ENCODE measurements at places on chromosomes 11 and 22.

- DNase-seq: no peak
Observed at GRCh38 chr11:72657411-72658100, 16.7 kb downstream of the PDE2A start.

DNA sequence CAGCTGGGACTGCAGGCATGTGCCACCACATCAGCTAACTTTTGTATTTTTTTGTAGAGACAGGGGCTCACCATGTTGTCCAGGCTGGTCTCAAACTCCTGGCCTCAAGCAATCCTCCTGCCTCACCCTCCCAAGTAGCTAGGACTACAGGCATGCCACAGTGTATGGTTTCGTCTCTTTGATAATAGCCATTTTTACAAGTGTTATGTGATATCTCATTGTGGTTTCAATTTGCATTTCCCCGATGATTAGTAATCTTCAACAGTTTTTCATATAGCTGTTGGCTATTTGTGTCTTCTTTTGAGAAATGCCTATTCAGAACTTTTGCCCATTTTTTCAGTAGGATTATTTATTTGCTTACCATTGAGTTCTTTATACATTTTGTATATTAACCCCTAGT, 9.0 kb upstream of the MTMR3 start:
- DNase-seq: no peak

DNA sequence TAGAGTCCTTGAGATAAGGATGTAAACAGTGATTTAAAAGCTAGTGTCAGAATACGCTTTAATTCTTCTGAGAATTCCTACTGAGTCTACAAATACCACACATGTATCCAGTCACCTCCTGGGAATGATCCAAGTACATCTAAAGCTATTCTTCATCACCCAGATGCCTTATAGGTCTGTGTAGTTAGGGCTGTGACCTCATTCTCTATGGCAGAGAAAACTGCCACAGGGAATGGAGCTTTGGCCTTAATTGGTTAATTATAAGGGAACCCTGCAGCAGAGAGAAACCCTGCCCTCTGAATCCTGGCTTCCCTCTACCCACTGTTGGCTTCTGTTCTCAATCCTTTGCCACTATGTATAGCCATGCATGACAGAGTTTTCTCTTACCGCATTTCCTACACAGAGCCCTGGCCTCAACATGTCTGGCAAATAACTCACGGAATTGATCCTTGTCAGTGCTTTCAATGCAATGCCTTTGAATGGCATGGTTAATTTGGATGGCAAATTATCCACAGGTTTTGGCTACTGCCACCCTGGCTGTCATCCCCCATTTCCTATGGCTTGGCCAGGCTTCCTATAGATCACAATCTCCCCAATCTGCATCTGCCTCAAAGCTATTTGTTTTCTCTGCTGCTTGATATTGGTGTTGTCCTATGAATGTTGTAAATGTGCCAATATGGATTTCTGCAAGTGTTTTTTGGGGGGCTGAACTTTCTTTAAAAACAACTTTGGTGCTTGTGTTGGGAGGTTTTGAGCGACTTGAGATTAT, 2.9 kb downstream of the DIXDC1 start:
- DNase-seq: no peak

- DNase-seq: no peak
Observed at GRCh38 chr11:10762185-10762584, 11.1 kb downstream of the CTR9 start.

DNA sequence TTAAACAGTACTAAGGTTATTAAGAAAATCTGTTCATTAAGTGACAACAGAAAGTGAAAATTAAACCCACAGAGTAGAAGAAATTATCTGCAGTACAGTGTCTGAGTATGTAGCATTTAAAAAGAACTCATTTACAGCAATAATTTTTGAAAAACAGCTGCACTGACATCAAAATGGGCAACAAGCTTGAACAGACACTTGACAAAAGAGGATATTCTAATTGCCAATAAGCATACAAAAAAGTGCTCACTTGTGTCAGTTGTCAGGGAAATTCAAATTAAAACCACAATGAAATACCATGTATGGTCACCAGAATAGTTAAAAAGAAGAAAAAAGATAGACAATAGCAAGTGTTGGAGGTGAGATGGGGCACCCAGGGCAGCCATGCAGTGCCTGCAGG, 93.3 kb upstream of the LINC01488 start:
- no peak for DNase-seq

DNA sequence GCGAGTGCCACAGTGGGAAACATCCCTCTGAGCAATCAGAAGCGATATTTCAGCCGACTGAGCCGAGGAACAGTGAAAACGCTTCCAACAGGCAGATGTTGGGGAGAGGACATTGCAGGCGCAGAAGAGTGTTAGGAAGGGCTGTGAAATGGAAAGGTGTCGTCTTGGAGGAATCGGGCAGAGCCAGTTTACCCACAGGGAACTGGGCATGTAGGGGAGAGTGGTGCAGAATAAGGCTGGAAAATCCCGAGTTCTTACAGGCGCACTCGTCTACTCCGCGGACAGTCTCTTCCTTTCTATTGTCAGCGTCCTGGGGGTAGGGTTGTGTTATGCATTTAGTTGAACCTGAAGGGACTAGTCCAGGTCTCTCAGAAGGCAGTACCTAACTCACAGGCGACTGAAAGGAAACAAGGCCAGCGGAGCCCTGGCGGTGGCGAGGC, 1.1 kb upstream of the APLP2 start:
- DNase-seq: no peak

GRCh38 chr22:22099194-22099486, 116.6 kb upstream of the TOP3B start:
- no peak for DNase-seq

DNA sequence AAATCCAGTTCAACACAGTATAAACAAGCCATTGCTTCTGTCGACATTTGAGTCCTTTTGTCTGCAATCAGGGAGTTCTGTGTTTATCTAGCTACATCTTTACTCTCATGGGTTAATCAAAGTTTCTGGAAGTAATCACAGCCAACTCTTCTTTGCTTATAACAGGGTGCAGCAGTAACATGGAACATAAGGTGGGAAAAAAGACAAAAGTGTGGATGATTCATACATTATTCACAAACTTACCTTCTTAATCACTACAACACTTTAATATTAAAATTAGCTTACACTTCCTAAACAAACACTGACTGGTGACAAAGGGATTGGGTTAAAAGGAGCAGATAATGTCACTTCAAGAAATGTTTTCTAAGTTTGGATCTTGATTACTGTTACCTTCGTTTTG, 44.7 kb downstream of the SNX19 start:
- no peak for DNase-seq

DNA sequence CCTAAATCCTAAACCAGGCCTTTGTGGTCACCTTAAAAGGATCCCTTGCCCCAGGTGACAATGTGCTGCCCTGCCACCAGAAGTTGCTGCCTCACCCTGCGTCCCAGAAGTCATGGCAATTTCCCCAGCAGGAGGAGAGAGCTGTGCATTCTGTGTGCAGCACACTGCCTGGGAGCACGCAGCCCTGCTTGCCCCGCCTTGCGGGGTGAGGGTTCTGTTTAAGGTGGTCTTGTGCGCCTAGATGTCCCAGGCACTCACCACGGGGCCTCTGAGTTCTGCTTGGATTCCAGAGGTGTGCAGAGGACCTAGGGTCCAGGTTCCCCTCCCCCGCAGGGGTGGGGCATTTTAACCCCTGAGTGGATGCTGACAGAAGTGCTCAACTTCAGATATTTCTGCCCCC, 95.0 kb downstream of the GRAMD1B start:
- no peak for DNase-seq

DNA sequence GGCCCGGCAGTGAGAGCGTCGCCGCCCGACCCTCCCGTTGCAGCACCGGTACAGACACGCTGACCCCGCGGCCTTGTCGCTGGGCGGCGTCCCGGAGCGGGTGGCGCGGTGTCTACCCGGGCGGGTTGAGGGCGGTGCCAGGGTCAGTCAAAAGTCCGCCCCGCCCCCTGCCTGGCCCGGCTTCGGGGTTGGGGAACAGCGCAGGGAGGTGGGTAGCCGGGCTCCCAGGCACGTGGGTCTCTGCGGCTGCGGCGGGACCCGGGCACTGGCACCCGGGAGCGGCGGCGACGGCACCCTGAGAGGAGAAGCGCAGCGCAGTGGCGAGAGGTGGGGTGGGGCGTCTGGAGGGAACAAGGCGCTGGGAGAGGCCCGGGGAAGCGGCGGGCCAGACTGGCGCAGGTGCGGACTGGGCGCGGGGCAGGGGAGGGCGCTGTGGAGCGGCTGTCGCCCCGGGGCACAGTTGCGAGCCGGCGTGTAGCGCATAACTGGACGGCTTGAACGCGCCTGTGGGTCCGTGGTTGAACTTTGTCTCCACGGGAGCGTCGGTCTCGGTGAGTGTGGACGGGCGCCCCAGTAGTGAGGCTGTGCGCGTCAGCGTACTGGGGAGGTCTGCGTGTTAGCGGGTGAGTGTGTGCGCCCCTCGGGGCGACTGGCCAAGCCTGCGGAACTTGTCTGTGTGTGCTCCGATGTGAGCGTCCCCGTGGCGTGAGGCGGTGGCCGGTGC, at the start of gene P2RY2:
Gene P2RY2, plus strand, starts transcription at position 176 of the 724 bp plus-strand sequence. CDS start 15,879 bp downstream, outside the sequence.
- no peak for DNase-seq

- DNase-seq: no peak
Observed at GRCh38 chr11:87019613-87020271, 18.0 kb upstream of the TMEM135 start.

DNA sequence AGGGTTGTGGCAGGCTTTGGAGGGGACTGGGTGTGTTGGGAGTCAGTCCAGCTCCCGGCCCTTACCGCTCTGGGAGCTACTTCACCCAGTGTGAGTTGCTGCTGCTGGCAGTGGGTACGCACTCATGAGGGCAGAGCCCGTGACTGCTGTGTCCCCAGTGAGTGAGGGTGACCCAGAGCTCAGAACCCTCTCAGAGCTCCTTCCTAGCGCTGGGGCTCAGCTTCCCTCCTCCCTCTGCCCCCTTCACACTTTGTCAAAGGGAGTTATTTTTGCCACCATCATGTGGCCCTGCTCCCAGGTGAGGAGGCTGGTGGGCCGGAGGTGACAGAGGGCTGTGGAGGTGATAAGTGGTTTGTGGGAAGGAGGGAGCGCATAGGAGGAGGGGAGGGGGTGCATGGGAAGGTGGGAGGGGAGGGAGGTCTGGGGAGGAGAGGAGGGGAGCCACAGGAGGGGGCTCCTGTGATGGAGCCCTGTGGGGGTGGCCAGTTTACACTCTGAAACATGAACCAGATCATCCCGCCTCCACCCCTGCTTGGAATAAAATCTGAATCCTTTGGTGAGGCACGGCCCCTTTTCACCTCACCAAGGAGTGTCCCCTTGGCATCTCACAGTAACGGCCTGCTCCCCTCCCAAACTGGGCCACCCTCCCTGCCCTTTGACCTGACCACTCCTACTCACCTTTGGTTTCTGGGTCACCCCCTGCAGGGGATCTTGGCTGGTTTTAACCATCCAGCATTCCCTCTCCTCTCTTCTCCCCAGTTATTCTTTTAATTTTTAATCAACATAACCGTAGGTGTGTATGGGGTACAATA, 9.9 kb downstream of the NDUFV1 start:
- DNase-seq: no peak

DNA sequence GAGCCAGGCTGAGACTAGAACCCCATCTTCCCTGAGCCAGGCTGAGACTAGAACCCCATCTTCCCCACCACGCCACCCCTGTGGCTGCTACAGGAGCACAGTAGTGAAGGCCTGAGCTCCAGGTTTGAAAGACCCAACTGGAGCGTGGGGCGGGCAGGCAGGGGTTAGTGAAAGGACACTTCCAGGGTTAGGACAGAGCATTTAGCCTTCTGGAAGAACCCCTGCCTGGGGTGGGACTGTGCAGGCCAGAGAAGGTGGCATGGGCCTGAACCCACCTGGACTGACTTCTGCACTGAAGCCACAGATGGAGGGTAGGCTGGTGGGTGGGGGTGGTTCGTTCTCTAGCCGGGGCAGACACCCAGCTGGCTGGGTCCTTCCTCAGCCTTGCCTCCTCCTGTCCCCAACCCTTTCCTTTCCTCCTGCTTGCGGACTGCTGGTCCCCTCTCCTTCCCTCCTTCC, 24.1 kb downstream of the SUN2 start:
- DNase-seq: no peak

DNA sequence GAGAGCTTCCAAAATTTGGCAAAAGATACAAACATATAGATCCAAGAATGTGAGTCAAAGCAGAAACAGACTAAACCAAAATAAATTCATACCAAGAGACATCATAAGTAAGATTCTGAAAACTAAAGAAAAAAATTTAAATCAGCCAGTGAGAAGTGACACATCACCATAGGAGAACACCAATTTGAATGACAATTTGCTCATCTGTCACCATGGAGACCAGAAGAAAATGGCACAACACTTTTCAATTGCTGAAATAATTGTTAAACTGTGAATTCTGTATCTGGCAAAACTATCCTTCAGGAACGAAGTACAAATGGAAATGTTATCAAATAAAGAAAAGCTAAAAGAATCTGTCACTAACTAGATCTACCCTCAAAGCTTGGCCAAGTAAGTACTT, 864.3 kb downstream of the BRD1 start:
- DNase-seq: no peak

- no peak for DNase-seq
Observed at GRCh38 chr22:36027935-36028645, 534 bp downstream of the RBFOX2 start.

DNA sequence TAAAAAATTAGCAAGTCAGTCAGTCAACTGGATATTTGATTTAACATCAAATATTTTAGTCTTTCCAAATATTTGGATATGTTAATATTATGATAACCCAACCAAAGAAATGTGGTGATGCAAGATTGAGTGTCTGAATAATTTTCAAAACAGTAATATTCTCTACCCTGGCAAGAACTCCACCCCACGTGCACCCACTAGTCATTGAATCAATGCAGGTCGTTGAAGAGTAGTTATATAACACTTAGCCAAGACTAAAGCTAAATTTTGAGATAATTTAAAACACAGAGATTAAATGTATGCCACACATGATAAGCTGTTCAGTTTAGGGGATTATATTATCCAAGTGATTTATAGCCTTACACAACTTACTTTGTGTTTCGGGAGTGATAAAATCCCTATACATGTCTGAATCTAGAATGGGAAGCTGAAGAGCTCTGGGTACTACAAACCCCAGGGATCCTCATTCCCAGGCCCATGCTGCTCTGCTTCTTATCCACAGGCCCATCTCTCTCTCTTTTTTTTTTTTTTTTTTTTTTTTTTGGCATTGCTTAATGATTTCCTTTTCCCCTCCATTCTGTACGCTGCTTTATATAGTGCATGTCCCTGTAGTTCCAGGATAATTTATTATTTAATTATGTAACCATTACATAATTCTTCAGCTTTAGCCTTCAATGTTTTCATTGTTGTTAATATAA, 392.9 kb downstream of the NTM start:
- no peak for DNase-seq

All from GM04503 (cell line).